ENCODE measurements at places on chromosomes 1 and 21.
A peak's percentile ranks its signal among the peaks of the same experiment; 100 is the strongest.

GRCh38 chr1:153527683-153528040 is 8.1 kb downstream of the S100A6 start:
- DNase-seq = no peak

GRCh38 chr1:36239941-36240637 is 15.8 kb downstream of the THRAP3 start:
- peak; percentile 98 for DNase-seq

- DNase-seq = peak; percentile 59
These were observed 2.4 kb downstream of the MCL1 start for GRCh38 chr1:150576794-150577556.

GRCh38 chr1:18290740-18291412 is 183.3 kb downstream of the IGSF21 start:
- no peak for DNase-seq

DNA sequence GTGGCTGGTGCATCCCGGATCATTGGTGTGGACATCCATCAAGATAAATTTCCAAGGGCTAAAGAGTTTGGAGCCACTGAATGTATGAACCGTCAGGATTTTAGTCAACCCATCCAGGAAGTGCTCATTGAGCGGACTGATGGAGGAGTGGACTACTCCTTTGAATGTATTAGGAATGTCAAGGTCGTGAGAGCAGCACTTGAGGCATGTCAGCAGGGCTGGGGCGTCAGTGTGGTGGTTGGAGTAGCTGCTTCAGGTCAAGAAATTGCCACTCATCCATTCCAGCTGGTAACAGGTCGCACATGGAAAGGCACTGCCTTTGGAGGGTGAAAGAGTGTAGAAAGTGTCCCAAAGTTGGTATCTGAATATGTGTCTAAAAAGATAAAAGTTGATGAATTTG is 79.1 kb downstream of the FMN2 start:
- DNase-seq = no peak

GRCh38 chr1:29532751-29533150 is 296.4 kb downstream of the PTPRU start:
- peak; percentile 13 for DNase-seq

GRCh38 chr1:231806623-231807495 is 180.3 kb downstream of the DISC1 start:
- peak; percentile 19 for DNase-seq

DNA sequence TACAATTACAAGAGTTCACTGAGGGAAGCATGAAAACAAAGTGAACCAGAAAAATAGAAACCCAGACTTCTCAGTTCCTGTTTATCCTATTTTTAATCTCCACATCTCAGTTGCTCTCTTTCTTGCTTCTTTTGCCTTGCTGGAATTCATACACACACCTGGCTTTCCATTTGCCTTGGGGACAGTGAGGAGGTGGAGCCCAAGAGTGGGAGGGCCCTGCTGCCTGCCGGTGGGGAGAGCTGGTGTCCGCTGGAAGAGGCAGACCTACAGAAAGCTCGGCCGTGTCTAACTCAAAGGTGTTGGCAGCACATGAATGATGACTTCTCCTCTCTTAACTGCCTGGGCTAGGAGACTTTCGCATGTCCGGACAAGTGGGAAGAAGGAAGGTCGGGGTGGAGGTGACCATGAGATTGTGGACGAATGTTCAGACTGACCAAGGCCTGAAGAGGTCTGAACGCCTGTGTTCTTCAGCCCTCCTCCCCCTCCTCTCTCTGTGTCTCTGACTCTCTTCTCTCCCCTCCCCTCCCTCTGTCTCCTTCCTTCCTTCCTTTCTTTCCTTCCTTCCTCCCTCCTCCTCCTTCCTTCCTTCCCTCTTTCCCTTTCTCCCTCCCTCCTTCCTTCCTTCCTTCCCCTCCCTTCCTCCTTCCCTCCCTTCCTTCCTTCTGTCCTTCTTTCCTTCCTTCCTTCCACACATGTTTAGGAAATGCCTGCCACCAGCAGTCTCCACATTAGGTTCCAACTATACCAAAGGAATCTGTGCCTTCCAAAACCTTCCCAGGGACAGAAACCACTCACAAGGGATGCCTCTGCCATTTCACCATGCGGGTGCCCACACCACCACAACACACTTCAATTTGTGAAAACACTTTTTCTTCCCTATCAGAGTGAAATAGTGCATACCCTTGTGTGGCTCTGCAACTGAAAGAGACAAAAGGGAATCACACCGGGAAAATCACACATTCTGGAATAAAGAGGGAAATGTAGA is 157.3 kb upstream of the RUNX1 start:
- no peak for DNase-seq

DNA sequence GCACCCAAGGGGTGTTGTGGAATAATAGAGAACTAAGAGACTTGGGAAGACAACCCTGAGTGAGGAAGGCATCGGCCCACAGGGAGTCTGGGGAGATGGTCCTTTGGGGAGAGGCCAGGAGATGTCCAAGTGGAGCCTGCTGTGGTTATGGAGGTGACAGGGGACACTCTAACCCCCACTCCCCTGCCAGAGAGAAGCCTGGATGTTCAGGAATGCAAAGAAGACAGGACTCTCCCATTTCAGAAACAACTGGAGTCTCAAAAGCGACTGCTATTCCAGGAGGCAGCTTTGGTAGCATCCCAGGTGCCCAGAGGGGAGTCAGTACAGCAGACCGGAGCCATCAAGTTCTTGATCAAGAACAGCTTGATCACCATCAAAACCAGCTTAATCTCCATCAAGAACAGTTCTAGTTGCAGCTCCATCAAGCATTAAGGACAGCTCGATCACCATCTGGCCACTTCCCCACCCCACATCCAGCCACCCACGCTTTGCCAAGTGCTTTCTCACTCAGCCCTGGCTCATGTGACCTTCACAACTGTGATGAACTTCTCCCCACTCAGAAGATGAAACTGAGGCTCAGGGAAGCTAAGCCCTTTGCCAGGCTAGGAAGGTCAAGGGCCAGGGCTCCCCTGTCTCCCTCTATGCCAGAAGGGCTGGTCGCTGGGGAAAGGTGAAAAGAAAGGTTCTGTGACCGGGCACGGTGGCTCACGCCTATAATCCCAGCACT is 743 bp downstream of the CD52 start:
- no peak for DNase-seq

- no peak for DNase-seq
These were observed 121.3 kb downstream of the PCBP3 start for GRCh38 chr21:45764792-45765191.

DNA sequence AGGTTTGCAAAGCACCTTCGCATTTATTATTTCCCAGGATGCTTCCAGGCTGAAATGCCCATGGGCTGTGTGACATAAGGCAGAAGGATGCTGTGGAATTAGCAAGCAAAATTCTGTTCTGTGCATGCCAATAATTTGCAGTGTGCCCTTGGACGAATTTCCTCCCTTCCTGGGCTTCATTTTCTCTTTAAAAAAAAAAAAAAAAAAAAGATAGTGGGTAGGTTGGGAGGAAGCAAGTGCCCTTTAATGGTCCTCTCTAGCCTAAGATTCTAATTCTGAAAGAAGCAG is 2.5 kb upstream of the ID3 start:
- no peak for DNase-seq

DNA sequence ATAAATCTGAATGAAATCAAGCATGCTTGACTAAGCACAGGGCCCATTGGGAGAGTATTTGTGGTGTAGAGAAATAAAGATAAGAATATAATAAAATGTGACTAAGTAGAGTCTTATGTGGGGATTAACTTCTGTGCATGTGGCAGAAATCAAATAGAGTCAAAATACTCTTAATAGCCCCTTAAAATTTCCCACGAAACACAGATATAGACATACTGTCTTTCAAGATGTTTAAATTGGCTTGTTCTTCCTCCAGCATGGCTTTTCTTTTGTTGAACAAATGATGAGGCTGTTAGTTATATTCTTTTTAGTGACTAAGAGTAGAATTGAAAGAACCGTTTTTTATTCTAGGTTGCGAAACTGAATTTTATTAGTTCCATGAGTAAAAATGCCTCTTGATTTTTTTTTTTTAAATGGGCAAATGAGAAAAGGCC is 112.3 kb downstream of the RPS6KC1 start:
- DNase-seq = no peak

GRCh38 chr1:36303244-36303643 is 2.9 kb upstream of the SH3D21 start:
- no peak for DNase-seq

GRCh38 chr1:999725-1000356 is at the start of gene HES4:
Gene HES4 (minus strand): TSS chr1:1000097. CDS start chr1:999973, 124 bp downstream.
- peak; percentile 78 for DNase-seq

GRCh38 chr1:247487057-247487456 is 29.2 kb upstream of the OR2B11 start:
- peak; percentile 26 for DNase-seq

GRCh38 chr1:221473411-221473810 is 268.5 kb downstream of the DUSP10 start:
- DNase-seq = no peak

- peak; percentile 79 for DNase-seq
These were observed at the start of gene C2CD4D for GRCh38 chr1:151839457-151840403. Gene C2CD4D (minus strand): TSS chr1:151839820. CDS start chr1:151838989, 831 bp downstream.

DNA sequence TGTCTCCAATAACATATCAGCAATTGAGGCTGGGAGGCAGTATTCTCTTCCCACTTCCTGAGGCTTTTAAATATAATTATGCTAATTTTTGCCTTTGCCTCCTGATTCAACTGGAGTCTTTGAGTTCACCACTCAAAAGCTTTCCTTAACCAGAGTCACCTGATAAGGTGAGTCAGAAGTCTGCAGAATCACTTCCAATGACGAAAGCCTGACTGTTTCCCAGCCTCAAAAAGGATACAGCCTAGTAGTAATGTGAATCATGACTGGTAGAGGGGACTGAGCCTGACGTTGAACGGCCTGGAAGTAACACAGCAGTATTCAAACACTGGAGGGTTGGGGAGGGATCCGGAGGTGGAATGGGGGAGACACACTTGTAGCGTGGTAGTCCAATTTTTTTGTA is 10.4 kb upstream of the MRPL9 start:
- DNase-seq = no peak

DNA sequence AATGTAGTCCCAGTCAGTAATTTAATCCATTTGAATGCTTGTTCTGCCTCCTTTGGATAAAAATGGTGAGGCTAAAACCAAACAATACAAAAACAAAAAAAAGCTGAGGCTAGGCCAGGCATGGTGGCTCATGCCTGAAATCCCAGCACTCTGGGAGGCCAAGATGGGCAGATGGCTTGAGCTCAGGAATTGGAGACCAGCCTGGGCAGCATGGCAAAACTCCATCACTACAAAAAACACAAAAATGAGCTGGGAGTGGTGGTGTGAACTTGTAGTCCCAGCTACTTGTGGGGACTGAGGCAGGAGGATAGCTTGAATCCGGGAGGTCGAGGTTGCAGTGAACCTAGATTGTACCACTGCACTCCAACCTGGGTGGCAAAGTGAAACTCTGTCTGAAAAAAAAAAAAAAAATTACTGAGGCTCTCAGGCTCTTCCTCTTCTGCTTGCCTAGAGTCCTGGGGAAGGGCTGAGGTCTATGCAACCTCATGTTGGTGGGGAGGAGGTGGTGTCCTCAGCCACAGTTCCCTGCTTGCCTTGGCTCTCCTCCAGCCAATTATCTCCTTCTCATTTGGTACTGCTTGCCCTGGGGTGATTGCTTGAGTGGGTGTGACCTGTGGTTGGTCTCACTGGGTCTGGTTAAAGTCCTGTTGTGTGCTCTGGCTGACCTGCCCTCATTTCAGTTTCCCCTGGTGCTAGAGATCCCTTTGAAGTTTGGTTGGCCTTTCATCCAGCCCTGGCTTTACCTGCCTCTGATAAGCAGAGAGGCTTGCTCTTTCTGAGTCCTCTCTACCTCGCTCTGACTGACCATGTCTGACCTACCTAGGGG is 20.9 kb downstream of the S1PR1 start:
- DNase-seq = no peak

GRCh38 chr1:195591917-195592672 is 1016.1 kb downstream of the KCNT2 start:
- DNase-seq = no peak

DNA sequence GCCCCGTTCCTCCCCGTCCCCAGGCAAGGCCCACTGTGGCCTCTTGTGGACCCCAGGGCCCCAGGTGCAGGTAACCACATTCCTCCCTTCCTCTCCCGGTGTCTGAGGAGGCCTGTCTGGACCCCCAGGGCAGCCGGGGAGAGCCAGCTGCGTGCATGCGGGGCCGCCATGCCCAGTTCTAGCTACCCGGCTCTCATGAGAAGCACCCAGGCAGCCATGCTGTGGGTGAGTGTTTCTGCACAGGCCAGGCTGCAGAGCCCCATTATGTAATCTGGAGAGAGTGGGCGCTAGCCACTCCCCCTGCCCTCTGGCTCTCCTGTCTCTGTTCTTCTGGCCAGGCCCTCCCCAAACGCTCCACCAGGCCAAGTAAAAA is 18.4 kb upstream of the PLEKHG5 start:
- no peak for DNase-seq

DNA sequence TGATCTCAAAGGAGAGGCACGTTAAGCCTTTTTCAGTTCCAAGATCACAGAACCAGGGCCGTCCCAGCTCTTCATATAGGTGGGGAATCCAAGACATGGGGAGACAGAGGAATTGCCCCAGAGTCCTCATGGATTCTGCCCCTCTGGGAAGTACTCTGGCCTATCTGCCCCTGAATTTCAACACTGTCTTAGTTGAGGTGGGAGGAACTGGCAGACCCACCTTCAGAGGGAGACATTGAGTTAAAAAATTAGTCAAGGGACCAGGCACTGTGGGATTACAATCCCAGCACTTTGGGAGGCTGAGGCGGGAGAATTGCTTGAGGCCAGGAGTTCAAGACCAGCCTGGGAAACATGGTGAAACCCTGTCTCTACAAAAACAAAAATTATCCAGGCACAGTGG is 2.1 kb upstream of the KNCN start:
- no peak for DNase-seq

- no peak for DNase-seq
These were observed 85.7 kb downstream of the NRDC start for GRCh38 chr1:51792864-51793263.

DNA sequence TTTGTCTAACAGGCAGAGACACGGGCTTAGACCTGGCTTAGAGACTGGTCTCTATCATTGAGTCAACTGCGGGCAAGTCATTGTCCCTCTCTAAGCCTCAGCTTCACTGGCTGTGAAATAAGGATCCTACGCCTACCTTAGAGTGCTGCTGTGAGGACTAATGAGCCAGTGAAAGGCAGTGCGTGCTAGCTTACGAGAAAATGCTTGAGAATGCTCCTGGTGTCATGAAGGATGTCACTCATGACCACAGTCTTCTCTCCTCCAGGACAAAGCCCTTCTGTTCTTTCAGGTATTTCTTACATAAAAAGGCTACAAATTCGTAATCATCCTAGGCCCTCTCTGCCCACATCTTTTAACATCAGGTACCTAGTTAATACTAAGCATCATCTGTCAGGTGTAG is 16.5 kb upstream of the A3GALT2 start:
- no peak for DNase-seq

DNA sequence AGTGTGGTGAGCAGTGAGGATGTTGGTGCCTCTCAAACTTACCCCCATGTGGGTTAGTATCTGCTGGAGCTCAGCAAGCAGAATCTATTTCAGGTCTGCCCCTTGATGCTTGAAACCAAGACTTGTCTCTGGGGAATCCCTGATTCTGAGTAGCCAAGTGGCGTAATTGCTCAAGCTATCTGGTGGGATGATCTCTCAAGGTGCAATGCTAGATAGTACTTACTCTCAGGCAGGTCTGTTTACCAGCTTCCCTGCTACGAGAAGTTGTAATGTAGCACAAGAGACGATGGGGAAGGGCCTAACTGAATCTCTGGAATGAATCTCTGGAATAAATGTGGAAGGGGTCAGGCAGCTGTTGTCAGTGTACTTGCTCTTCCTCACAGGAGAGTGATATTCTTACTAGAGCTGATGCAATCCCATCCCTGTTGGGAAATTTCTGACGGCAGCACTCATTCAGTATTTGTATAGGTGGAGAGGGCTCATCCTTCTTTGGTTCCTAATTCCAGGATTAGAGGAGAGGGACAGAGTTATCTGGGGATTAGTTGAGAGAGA is 65.4 kb downstream of the MACF1 start:
- DNase-seq = no peak

- no peak for DNase-seq
These were observed 11.0 kb upstream of the SERBP1 start for GRCh38 chr1:67441183-67441582.

Measured in LNCaP clone FGC (cell line).